A673 (cell line): ENCODE measurements at places on chromosomes 11 and 22.

DNA sequence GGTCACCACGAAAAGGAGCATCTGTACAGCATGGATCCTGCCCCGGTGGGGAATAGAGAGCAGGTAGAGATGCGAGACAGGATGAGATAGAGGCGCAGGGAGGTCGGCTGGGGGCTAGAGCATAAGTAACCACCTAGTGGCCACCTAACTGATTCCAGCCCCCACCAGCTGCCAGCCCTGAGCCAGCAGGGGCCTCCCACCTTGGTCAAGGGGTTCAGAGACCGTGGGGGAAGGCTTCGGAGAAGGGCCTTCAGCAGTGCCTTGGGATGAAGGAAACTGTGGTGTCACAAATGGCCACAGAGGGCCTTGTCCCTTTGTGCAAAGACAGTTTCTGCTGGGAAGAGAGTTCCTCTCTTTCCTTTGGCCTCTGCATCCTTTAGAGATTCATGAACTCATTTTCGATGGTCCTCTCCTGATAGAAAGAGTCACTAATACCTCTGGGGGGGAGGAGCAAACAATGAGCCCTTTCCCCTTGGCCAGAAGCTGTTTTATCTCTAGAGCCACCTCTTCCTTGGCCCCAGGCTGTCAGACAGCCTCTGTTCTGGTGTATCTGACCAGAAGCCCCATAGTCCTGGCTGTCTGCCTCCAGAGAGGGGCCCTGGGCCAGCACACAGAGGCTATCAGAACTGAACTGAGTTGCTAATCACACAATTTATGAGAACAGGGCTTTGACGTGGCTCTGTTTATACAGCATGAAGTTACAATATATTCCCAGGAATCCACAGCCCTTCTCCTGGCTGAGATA is 146.0 kb downstream of the PARVA start:
- no peak for DNase-seq

DNA sequence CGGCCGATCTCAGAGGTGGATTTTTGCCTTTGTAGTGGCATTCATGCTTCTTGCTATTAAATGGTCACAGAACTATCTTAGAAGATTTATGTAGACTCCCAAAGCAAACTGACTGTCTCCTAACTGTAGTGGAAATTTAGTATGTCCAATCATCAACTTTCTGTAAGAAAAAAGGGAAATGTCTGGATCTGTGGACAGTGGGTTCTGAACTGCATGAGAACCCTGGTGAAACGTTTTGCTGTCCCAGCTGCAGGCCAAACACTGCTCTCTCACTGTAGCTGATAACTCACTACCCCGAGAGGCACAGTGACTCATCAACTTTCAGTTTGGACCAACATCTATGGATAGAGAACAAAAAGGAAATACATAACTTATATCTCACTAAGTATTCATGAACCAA is 387.1 kb downstream of the SOX6 start:
- peak; percentile 73 for DNase-seq

DNA sequence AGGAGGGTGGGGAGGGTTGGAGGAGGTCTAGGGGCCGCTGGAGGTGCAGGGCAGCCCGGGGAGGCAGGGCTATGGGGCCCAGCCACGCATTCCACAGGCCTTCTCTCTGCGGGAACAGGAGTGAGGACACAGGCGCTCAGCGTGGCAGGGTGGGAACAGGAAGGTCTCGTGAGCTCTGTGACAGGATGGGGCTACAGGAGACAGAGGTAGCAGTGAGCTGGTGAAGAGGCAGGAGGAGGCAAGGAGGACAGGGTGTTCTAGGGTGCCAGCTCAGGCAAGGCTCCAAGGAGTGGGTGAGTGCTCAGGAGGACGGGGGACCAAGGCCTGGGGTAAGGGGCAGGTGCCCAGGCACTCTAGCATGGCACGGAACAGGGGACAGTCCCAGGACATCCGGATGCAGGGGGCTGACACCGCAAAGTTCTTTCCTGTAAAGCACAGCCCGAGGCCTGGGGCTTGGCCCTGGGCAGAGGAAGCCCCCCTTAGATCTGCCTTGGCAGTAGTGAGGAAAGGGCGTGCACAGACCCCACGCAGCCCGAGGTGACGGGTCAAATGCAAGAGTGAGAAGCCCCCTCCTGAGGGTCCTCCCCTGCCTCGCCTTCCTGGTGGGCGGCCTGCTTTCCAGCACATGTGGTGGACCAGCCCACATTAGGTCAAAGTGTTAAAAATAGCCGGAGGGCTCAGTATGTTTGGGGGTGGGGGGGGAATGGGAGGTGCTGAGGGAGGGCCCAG is 4.7 kb upstream of the NEAT1 start:
- peak; percentile 44 for DNase-seq

DNA sequence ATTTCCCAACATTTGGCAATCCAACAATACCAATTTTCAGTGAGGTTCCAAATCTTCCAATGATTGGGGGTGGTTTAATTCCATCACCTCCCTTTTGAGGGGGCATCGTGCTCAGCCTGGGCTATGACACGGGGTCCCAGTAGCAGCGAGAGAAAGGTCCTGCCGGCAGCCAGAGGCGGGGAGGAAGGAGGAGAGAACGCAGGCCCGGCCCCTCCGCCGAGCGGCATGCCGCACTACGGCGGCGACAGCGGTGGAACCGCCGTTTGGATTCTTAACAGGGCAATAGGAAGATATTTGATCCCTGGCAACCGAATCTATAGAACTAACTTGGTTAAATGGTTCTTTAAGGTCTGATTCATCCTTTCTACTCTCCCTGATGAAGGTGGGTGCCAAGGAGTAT is 18.3 kb upstream of the NDUFA6 start:
- no peak for DNase-seq

- DNase-seq: no peak
These were observed 25.6 kb upstream of the RRM1 start for GRCh38 chr11:4068962-4069361.

GRCh38 chr11:119175493-119176077 is 7.1 kb downstream of the NLRX1 start:
- DNase-seq: peak; percentile 85

GRCh38 chr11:20060181-20060580 is 100.1 kb downstream of the DBX1 start:
- no peak for DNase-seq

DNA sequence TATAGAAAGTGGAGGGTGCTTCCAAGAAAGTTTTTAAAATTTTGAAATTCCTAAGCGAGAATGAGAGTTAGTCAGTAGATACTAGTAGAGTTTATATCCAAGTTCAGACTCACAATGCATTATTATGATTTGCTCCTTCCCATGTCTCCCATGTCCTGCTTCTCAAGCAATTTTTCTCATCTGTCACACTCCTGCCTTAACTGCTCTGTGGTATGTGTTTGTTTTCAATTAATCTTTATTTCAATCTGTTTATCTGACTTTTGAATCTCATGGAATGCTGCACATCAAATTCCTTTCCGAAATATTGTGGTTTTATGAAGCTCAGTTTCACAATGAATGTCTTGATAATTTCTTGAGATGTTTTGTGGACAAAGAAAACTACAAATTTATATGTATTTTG is 18.1 kb downstream of the THY1 start:
- no peak for DNase-seq

DNA sequence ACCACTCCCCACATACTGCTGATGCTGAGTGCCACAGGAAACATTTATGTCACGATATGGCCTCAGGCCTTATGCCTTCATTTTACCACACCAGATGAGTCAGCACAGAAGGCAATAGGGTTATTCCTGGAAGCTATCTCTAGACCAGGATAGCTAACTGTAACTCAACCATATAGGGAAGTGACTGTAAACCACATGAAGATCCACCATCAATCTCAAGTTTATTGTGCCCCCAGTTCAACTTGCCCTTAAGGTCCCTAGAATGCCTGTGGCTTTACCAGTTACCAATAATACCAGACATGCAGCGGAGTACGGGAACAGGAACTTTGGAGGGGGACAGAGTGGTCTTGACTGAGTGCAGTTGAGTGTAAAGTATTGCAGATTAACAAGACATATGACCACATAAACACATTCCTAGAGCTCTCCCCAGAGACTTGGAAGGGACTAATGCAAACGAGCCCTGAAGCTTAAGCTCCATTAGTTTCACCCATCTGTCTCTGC is 180.9 kb downstream of the KIF18A start:
- DNase-seq: peak; percentile 87
